ENCODE measurements at places on chromosomes 12 and 14.

GRCh38 chr14:25231004-25231403 lies 181.1 kb upstream of the STXBP6 start:
- no peak for DNase-seq

- DNase-seq = no peak
Observed at GRCh38 chr14:80645667-80646413, 295.7 kb downstream of the CEP128 start.

DNA sequence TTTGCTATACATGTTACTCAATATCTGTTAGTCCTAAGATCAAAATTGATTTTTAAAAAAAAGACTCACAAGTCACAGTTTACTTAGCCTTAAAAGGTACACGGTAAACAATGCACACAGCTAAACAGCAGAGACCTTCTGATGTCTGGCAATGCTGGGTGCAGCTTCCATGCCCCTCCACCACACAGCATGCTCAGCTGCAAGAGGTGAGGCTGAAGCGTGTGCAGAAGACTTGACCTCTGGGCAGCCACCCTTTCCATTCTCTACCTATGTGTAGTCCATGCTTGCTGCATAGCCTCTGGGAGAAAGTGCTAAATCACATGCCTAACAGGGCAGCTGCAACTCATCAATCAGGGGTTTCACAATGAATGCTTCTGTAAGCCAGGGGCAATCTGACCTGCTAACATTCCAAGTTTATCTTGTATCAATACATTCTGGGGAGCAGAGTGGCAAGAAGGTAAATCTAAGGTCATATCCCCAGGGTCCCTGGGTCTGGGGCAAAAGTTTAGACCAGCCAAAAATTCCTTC lies 44.5 kb upstream of the AMN1 start:
- DNase-seq = no peak

GRCh38 chr12:106522708-106523107 lies 60.1 kb upstream of the RFX4 start:
- DNase-seq = no peak

DNA sequence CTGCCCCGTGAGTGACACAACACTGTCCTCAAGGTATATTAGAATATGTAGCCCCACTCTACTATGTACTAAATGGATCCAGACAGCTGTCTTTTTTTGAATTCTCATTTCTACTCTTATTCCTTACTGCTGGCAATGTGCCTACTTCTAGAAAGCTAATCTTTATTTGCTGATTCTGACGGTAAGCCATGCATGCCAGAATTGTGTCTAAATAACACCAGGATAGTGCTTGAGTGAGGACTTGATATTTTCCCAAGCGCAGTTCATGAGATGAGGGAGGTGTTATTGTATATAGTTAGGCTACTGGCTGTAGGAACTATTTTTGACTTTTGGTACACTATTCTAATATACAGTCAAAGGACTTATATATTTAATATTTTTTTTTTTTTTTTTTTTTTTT lies 316.2 kb upstream of the NAV3 start:
- DNase-seq = no peak

Data from MV-4-11 (cell line).